ENCODE measurements at places on chromosomes 2 and 18. TPM values are rescaled to one million over a fixed set of nuclear protein-coding genes. Genes with fewer than 3 reads are reported as not detected.

DNA sequence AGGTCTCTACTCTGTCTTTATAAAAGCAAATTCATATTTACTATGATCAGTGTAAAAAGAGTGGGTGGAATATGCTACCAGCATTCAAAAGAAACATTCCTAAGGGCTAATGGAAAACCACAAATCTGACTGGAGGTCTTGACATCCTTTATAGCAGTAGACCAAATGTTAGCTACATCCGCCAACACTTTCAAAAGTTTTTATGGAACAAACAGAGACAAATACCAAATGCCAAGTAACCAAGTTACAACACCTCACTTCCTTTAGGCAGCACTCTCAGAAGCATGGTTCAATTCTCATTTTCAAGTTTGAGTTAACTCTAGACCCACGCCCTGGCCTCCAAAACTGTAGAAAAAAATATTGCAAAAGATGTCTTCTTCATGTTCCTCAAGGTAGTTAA lies 78.3 kb upstream of the SETBP1 start:
- peaks cover 17% of the 10 kb centered on the region for H3K4me1 ChIP-seq
- no peak for DNase-seq
- no peak overlapping the region for H3K4me3 ChIP-seq
- H3K27me3 ChIP-seq, result no peaks in the 10 kb centered on the region

- no peak for DNase-seq
- no peak overlapping the region for H3K27ac ChIP-seq
- peaks cover 6% of the 10 kb centered on the region for H3K4me1 ChIP-seq
- H3K36me3 ChIP-seq, result no peaks in the 10 kb centered on the region
- no peak overlapping the region for H3K4me3 ChIP-seq
These were observed 64.2 kb downstream of the RPL37A start for GRCh38 chr2:216562696-216563435.

DNA sequence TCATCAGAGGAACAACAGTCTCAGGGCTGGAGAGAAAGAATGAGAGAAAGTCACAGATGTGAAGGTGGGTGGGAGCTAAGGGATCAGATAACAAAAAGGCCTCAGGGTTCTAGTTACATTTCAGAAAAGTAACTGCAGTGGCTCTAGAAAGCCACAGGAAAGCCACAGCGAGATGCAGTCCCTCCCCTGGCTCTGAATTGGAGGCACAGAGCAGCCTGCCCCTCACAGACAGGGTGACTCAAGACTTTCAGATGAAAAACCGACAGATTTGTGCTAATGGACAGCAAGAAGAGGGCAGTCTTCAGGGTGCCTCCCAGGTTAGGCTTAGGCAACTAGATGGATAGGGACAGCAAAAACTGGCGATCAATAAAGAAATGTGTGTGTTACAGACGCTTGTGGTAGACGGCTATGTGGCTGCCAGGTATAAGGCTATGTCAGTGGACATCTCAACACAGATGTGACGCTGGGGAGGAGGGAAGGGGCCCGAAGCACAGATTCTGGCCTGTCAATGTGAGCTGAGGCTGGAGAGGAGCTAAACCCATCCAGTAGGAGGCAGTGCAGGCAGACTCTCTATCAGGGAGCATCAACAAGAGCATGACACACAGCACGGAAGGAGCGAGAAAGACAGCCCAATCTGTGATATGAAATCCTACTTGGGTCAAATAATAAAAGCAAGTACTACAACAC lies 26.2 kb downstream of the UNC50 start:
- H3K4me1 ChIP-seq, result no peaks in the 10 kb centered on the region
- H3K36me3 ChIP-seq, result no peaks in the 10 kb centered on the region
- H3K27me3 ChIP-seq, result no peaks in the 10 kb centered on the region

DNA sequence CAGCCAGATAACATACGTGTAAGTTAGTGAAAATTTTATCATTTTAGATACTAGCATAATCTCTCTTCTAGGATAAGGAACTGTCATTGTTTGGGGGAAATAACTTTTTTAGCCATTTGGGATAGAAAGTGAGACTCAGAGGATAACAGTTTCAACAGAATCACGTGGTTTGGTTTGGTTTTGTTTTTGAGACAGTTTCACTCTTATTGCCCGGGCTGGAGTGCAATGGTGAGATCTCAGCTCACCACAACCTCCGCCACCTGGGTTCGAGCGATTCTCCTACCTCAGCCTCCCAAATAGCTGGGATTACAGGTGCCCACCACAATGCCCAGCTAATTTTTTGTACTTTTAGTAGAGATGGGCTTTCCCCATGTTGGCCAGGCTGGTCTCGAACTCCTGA lies 323.2 kb upstream of the MEIS1 start:
- H3K36me3 ChIP-seq, result no peaks in the 10 kb centered on the region
- H3K4me3 ChIP-seq, result no peak overlapping the region
- H3K4me1 ChIP-seq, result no peaks in the 10 kb centered on the region

DNA sequence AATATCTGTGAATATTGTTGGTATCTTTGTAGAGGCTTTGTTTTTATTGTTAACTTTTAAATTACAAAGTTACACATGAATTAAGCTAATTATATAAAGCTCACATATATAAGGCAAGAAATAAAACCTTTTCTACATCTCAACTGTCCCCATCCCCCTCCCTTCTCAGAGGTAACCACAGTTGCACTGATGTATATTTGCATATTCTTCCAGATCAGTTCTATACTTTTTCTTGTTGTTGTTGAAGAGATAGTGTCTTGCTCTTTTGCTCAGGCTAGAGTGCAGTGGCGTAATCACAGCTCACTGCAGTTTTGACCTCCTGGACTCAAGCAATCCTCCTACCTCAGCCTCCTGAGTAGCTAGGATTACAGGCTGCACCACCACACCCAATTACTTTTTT lies 36.0 kb upstream of the CDC42EP3 start:
- no peak overlapping the region for H3K27ac ChIP-seq
- no peaks in the 10 kb centered on the region for H3K36me3 ChIP-seq
- H3K27me3 ChIP-seq, result no peaks in the 10 kb centered on the region
- H3K4me1 ChIP-seq, result no peaks in the 10 kb centered on the region
- no peak overlapping the region for H3K4me3 ChIP-seq

GRCh38 chr2:56130463-56131070 lies 53.2 kb upstream of the CCDC85A start:
- no peaks in the 10 kb centered on the region for H3K36me3 ChIP-seq
- H3K4me3 ChIP-seq, result no peak overlapping the region
- no peak for DNase-seq
- peaks cover 6% of the 10 kb centered on the region for H3K4me1 ChIP-seq
- no peak overlapping the region for H3K27ac ChIP-seq

The SFT2D3 gene
- 3.7 TPM for total RNA-seq

DNA sequence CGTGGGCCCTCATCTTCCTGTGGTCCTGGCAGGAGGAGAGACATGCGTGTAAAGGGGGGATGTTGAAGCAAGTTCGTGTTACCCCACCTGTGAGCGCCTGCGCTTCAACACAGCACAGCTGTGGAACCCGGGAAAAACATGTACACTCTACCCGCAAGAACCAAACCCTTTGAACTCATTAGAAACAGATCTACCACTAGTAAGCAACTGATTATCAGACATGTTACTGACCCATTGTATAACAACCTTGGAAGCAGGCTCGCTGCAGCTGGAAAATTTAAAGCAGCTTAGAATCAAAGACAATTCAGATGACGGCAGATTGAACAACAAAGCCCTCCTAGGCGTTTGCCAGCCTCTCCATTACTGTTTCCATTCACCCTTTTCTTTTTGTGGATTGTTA lies 771.7 kb upstream of the SALL3 start:
- no peak for DNase-seq
- H3K27ac ChIP-seq, result no peak overlapping the region
- no peaks in the 10 kb centered on the region for H3K27me3 ChIP-seq

GRCh38 chr18:78776151-78776550 lies 203.5 kb upstream of the SALL3 start:
- H3K4me3 ChIP-seq, result no peak overlapping the region
- H3K36me3 ChIP-seq, result no peaks in the 10 kb centered on the region
- H3K27me3 ChIP-seq, result no peaks in the 10 kb centered on the region
- no peak for DNase-seq
- no peaks in the 10 kb centered on the region for H3K4me1 ChIP-seq
- H3K27ac ChIP-seq, result no peak overlapping the region

- H3K27ac ChIP-seq, result no peak overlapping the region
- H3K4me1 ChIP-seq, result peaks cover 13% of the 10 kb centered on the region
- DNase-seq, result no peak
- H3K27me3 ChIP-seq, result peaks cover 5% of the 10 kb centered on the region
These were observed 13.4 kb upstream of the HOXD1 start for GRCh38 chr2:176174824-176175708.

DNA sequence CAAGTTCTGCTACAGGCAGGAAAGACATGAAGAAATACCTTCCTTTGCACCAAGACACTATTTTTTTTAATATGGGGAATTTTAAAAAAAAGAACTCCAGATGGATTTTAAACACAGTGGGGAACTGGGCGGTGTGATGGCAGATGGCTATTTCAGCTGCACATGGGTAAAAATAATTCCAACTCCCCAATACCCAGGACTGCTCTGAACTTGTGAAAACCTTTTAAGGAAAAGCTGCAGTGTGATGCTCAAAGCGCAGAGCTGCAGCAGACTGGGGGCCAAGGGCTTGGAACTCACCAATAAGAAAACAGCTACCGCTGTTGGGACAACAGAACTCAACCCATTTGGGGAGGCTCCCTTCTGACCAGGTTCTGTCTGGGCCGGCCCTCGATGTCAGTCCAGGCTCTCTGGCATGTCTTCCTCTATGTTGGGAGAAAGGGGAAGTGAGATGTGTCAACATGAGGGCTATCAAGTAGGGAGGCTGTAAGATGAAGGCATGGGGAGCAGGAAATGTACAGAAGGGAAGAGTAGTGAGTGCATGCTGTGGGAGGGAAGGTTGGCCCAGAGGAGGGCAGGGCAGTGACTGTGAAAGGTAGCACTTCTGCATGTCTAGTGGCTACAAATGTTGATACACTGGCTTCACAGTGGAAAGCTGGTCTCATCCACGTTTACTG lies 64.0 kb upstream of the SLC14A2 start:
- peaks cover 13% of the 10 kb centered on the region for H3K4me1 ChIP-seq
- no peaks in the 10 kb centered on the region for H3K36me3 ChIP-seq
- DNase-seq, result no peak
- H3K4me3 ChIP-seq, result no peak overlapping the region
- H3K27me3 ChIP-seq, result no peaks in the 10 kb centered on the region

The ZC3H6 gene
- 12.0 TPM for total RNA-seq

GRCh38 chr2:53865962-53866361 lies 6.2 kb upstream of the GPR75 start:
- H3K27ac ChIP-seq, result no peak overlapping the region
- no peaks in the 10 kb centered on the region for H3K27me3 ChIP-seq
- no peaks in the 10 kb centered on the region for H3K36me3 ChIP-seq
- DNase-seq, result no peak

- no peak overlapping the region for H3K27ac ChIP-seq
- H3K27me3 ChIP-seq, result no peaks in the 10 kb centered on the region
These were observed 26.4 kb downstream of the MARCHF7 start for GRCh38 chr2:159738509-159739390.

DNA sequence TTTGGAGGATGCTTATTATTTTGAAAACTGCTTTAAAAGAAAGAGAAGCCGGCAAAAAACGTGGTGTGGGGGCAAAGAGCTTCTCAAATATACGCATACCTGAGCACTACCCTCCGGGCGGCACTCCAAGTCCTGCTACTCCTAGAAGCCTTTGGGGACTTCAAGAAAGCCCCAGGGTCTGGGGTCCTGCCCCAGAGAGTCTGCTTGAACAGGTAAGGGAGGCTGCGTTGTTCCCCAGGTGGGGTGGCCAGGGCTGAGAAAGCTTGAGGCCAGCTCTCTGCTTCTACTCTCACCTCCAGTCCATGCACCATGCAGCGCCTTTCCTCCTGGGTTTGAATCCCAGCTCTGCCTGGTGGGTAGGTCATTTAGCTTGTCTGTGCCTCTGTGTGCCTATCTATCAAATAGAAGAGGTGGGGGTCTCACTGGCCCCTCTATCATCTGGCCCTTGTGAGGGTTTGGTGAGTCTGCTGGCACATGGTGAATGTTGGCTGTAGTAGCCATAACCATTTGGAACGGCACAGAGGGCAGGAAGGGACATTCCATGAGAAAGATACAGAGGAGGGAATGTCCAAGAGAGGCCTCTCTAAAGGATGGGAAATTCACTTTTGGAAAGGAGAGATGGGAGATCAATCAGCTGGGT lies 19.5 kb downstream of the MALL start:
- H3K27me3 ChIP-seq, result no peaks in the 10 kb centered on the region
- no peak overlapping the region for H3K4me3 ChIP-seq
- no peaks in the 10 kb centered on the region for H3K36me3 ChIP-seq
- peak; percentile 91 for DNase-seq

- DNase-seq, result no peak
- H3K27ac ChIP-seq, result no peak overlapping the region
- H3K27me3 ChIP-seq, result no peaks in the 10 kb centered on the region
- H3K4me3 ChIP-seq, result no peak overlapping the region
- no peaks in the 10 kb centered on the region for H3K36me3 ChIP-seq
- H3K4me1 ChIP-seq, result no peaks in the 10 kb centered on the region
These were observed 88.9 kb downstream of the TMEM185B start for GRCh38 chr2:120134263-120134662.

DNA sequence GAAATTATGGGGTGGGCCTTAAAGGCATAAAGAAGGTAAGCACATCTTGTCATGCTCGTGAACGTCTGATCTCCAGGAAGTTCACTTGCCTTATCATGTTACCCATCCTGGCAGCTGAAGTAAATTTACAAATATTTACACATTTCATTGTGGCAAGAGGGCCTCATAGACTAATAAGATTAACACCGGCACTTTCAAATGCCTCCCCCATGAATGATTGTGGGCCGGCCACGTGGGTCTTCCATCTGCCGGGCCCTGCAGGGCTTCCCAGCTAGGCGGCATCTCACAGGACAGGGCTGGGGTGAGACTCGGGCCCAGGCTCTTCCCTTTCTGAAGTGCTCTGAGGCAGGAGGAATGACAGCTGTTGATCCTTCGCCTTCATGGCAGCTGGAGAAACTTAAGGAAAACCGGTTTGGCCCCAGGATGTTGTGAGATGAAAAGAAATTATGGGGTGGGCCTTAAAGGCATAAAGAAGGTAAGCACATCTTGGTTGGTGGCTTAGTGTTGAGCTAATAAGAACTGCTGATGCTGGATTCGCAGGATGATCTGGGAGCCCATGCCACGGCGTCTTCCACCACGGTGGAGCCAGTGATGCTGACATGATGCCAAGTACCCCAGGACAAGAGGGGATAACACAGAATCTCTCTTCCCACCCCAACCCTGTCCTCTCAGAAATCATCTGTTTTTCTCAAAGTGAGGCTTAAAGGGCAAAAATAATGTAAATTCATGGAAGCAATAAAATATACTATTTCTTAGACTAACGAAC lies 176.3 kb downstream of the SEPTIN10 start:
- peak overlapping the region; percentile 66 for H3K27ac ChIP-seq
- H3K4me1 ChIP-seq, result no peaks in the 10 kb centered on the region
- H3K36me3 ChIP-seq, result no peaks in the 10 kb centered on the region
- no peaks in the 10 kb centered on the region for H3K27me3 ChIP-seq
- H3K4me3 ChIP-seq, result no peak overlapping the region

- DNase-seq, result no peak
- H3K4me1 ChIP-seq, result peaks cover 38% of the 10 kb centered on the region
- no peak overlapping the region for H3K27ac ChIP-seq
- H3K36me3 ChIP-seq, result no peaks in the 10 kb centered on the region
- H3K27me3 ChIP-seq, result no peaks in the 10 kb centered on the region
These were observed 65.3 kb downstream of the RHOB start for GRCh38 chr2:20512061-20512605.

The ZNF892 gene
- 2.7 TPM for total RNA-seq

The MYO5B gene
- 22.6 TPM for total RNA-seq

The REG3G gene
- not detected for total RNA-seq

GRCh38 chr2:42775810-42776209 lies 11.9 kb upstream of the OXER1 start:
- H3K27me3 ChIP-seq, result no peaks in the 10 kb centered on the region
- no peaks in the 10 kb centered on the region for H3K4me1 ChIP-seq
- no peaks in the 10 kb centered on the region for H3K36me3 ChIP-seq
- H3K4me3 ChIP-seq, result no peak overlapping the region
- no peak overlapping the region for H3K27ac ChIP-seq

Measured in vagina (tissue), 2 donors.